Body of pancreas (tissue), 4 donors: ENCODE measurements at places on chromosomes 7 and 10. TPM values are rescaled to one million over a fixed set of nuclear protein-coding genes. Genes with fewer than 3 reads are reported as not detected.
A peak's percentile ranks its signal among the peaks of the same experiment; 100 is the strongest.

DNA sequence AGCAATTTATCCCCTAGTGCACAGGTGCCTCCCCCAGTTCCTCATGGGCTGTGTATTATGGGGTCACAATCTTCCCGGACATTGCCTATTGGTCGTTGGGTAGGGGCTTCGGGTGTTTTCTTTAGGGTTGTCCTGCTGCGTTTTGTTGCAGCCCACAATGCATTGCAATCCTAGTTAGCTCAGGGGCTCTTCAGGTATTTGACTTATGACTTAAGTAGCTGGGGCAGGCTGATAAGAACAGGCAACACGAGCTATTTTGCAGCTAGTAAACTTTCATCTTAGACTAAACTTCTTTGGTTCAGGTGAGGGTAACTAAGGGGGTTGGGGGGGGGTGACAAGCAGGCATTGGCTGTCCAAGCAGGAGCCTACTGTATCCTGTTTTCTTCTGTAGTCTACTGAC lies 158.5 kb downstream of the TPST1 start:
- no peak for DNase-seq

GRCh38 chr10:61795147-61795546 lies 106.4 kb upstream of the ARID5B start:
- DNase-seq: no peak

SLK gene
- 25.9 TPM for total RNA-seq

- DNase-seq: no peak
These were observed 96.0 kb downstream of the HIPK2 start for GRCh38 chr7:139681812-139682135.

ITGA8 gene
- 0.78 TPM for total RNA-seq

GRCh38 chr10:26528715-26529393 lies 90.7 kb downstream of the APBB1IP start:
- no peak for DNase-seq

DNA sequence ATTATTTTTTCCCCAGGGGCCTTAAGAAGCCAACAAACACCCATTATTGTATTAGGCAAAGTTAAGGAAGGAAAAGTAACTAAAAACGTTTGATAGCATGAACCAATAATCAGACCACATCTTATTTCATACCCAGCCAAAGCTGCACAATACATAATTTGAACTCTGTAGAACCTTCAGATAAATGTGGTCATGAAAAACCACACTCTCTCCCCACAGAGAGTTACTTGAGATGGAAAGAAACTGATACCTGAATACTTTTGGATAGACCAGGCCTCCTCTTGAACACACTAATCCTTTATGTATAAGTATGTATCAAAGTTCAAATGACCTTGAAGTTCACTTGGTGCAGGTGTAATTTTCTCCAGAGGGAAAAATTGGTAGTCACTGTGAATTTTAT lies 146.6 kb upstream of the FAM13C start:
- DNase-seq: no peak

- DNase-seq: no peak
These were observed 21.1 kb downstream of the SP4 start for GRCh38 chr7:21448974-21449373.

DNA sequence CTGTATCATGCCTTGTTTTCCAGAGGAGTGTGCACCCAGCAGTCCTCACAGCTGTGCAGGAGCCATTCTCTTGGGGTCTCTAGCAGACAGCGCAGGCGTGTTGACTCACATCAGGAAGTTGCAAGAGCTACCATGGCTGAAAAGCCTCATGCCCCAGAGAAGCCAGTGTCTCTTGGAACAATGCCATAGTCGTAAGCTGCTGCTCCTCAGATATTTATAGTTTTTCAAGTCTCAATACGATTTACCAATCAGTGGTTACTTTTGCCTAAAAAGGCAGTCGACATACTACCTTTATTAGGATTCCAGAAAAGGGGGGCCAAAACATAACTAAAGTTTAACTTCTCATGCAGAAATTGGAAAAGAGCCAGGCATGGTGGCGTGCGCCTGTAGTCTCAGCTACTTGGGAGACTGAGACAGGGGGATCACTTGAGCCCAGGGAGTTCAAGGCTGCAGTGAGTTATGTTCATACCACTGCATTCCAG lies 407.7 kb downstream of the PARD3 start:
- no peak for DNase-seq

BEND7 gene
- 17.5 TPM for total RNA-seq

DNA sequence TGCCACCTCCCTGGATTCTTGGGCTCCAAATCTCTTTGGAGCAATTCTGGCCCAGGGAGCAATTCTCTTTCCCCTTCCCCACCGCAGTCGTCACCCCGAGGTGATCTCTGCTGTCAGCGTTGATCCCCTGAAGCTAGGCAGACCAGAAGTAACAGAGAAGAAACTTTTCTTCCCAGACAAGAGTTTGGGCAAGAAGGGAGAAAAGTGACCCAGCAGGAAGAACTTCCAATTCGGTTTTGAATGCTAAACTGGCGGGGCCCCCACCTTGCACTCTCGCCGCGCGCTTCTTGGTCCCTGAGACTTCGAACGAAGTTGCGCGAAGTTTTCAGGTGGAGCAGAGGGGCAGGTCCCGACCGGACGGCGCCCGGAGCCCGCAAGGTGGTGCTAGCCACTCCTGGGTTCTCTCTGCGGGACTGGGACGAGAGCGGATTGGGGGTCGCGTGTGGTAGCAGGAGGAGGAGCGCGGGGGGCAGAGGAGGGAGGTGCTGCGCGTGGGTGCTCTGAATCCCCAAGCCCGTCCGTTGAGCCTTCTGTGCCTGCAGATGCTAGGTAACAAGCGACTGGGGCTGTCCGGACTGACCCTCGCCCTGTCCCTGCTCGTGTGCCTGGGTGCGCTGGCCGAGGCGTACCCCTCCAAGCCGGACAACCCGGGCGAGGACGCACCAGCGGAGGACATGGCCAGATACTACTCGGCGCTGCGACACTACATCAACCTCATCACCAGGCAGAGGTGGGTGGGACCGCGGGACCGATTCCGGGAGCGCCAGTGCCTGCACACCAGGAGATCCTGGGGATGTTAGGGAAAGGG lies 913 bp downstream of the NPY start:
- peak; percentile 10 for DNase-seq

- no peak for DNase-seq
These were observed 1.4 kb upstream of the PODXL start for GRCh38 chr7:131557652-131558385.

GRCh38 chr7:47943676-47944474 lies 4.4 kb downstream of the PKD1L1 start:
- no peak for DNase-seq

- DNase-seq: no peak
These were observed 371.7 kb upstream of the NRP1 start for GRCh38 chr10:33706191-33706590.

- DNase-seq: no peak
These were observed 34.6 kb downstream of the PHTF2 start for GRCh38 chr7:77833136-77833535.

DNA sequence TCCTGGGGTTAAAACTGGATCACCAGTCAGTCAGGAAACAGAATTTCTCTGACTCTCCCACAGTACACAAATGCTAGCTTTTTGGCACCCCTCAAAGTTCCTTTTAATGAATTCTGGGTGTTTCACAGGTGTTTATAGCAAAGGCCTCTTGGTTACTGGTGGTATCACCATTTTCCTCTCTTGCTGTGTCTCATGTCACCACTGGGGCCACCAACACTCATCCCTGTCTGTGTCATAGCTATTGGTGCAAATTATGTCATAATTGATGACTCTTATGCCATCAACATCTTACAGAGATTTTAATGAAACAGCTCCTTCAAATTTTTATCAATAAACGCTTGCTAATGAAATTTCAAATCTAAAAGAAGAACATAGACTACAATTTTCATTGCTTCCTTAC lies 27.7 kb upstream of the OSBPL3 start:
- no peak for DNase-seq

GRCh38 chr10:60073781-60074656 lies 167.7 kb upstream of the CCDC6 start:
- DNase-seq: no peak

DNA sequence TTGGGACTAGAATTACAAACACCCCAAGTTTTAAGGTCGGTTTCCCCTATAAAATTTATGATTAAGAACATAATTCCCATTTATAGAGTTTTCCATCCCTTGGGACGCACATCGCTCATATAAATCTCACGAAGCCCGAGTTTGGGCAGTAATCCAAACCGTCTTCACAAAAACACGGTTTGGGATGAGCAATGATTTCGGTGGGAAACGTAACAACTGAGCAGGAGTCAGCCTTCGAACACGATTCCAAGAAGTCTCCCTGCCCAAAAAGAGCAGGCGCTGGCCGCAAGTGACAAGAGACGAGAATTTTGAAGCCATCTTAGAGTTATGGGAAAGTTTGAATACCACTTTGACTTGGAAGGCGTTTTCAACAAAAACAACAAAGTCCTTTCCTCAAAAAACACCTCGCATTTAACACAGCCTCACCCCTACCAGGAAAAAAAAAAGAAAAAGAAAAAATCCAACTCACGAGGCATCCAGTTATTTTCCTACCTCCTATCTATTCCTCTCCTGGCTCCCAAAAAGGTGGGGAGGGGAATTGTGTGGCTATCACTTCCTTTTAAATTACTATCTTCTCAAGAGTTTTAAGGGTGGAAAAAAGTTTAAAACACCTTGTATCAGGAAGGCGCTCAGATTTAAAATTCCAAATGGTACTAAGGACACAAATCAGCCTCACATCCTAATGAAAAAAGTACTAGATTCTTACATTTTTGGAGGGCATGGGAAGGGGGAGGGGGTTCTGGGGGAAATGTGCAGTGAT lies 1.6 kb downstream of the SEPHS1 start:
- no peak for DNase-seq

PRPF18 gene
- 13.8 TPM for total RNA-seq

DNA sequence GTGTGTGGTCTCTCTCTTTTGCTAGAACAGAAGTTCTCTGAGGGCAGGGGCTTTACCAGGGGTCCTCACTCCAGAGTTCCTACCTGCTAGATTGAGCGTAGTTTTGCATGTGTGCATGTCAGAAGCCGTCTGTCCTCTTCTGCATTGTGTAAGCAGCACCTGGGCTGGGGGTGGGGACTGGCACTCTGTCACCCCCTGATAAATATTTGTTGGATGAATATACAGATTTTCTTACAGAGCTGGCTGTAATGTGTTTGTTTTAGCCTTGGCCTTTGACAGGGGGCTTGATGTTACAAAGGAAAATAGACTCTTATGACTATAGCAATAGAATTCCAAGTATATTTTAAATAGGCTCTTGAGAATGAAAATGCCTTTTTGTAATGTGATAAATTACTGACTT lies 46.6 kb downstream of the WDR37 start:
- DNase-seq: no peak

GJD4 gene
- total RNA-seq: not detected

GRCh38 chr7:7914547-7914946 lies 54.0 kb upstream of the GLCCI1 start:
- DNase-seq: no peak

DNA sequence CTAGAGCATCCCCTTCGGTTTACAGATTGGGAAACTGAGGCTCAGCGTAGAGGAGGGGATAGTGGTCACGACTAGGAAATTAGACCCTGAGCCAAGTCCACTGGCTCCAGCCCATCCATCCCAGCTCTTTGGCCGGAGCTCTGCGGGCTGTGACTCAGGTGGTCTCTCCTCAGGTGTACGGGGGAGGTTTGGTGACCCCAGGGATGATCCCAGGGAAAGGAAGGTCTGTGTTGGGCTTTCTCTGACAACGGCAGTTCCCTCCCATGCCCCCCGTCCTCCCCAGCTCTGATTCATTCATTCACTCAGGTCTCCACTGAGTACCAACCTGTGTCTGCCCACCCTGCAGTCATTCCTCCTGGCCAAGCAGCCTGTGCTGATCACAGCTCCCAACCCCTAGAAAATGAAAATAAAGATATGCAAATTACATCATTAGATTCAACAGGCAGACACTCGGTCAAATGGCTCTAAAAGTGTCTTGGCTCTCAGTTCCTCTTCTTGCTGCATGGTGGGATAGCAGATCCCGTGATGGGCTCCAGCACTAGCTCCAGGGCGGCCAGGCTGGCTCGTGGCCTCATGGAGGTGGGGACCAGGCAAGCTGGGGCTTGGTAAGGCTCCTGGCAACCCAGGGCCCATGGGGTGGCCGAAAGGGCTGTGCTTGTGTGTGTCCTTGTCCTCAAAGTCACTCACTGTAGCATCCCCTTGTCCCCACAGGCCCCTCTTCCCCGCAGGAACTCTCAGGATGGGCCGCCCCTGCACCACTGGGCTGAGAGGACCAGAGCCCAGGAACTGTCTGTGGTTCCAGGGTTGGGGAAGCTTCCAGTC lies 37.8 kb downstream of the CLRN3 start:
- DNase-seq: no peak

- DNase-seq: no peak
These were observed 111.5 kb upstream of the PHYHIPL start for GRCh38 chr10:59064759-59065539.

GRCh38 chr7:112346381-112347060 lies 103.7 kb upstream of the IFRD1 start:
- no peak for DNase-seq

ZFAND4 gene
- total RNA-seq: 32.3 TPM

DNA sequence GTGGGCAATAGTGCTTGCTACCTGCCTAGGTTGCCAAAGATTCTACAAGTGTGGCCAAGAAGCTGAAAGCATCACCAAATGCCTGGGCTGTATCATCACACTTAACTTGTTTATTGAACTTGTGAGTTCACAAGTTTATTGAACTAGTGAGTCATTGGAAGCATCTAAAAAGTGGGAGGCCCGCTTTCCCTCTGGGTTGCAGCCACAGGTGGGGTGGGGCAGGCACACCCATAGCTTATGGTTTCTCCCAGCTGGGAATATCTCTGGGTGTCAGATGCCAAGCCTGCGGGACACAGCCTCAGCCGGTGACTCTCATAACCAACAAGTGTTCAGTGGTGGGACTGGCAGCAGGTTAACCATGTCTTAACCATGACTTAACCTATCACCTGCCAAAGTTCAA lies 145.9 kb upstream of the FAM13C start:
- no peak for DNase-seq

DNA sequence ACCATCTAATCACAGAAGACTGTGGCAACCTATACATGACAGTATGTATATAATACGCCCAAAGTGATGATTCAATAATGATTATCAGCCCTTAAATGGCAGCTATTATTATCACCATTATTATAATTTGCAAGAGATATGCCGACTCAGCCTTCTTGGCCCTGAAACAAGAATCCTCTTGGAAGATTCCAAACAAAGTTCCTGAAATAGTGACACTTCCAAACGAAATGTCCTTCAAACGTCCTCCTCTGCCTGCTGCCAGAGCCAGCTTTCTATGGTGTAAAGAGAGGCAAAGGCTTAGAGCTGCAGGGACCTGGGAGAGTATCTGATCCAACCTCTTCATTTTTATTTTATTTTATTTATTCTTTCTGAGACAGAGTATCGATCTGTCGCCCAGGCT lies 36.0 kb downstream of the NRAP start:
- DNase-seq: no peak

- no peak for DNase-seq
These were observed 204.5 kb downstream of the GRM3 start for GRCh38 chr7:86848226-86848625.

- DNase-seq: peak; percentile 4
These were observed 57.2 kb downstream of the RASGEF1A start for GRCh38 chr10:43209651-43210141.

CPA2 gene
- 4,381 TPM for total RNA-seq

SAMD9L gene
- 5.4 TPM for total RNA-seq

TEX36 gene
- not detected for total RNA-seq

GRCh38 chr7:41492603-41493002 lies 210.3 kb downstream of the INHBA start:
- DNase-seq: no peak
